Endothelial cell of umbilical vein (primary cell): ENCODE measurements at places on chromosomes 1 and 21.

- no peak for DNase-seq
Measured at GRCh38 chr1:223479718-223480425, 86.7 kb downstream of the CCDC185 start.

DNA sequence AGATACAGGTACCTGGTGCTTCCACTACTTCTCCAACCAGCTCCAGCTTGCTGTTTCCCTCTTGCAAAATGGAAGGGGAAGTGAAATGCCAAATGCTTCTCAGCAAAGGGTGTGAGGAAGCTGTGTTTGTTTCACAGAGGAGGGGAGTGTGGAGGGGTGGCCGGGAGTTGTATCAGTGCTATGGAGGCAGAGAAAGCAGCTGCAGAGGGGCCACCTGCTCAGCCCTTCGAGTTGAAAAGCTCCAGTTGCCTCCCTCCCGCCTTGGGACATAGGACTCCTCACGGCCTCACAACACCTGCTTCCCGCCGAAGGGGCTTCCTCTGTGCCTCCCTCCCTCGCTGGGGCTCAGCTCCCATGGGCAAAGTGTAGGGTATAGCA, 12.1 kb upstream of the LINGO4 start:
- DNase-seq, result no peak

DNA sequence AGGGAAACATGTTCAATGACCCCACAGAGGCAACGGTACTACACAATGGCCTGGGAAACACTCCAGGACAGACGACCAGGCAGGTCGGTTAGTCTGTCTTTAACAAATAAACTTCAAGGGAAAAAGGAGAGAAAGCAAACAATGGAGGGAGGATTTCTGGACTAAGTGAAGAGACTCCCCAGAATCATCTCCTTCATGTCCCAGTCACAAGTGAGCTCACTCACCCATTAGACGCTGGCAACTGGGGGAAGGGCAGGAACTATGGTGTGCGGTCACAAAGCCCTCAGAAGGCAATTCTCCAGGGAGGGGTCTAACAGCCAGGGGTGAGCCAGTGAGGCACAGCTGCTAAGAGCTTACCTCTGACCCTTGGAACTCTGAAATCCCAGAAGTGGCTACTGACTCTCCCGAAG, 55.7 kb upstream of the NADK start:
- no peak for DNase-seq

- DNase-seq, result no peak
Measured at GRCh38 chr1:118945489-118945888, 42.7 kb downstream of the TBX15 start.

GRCh38 chr1:6108937-6109614, 63.4 kb downstream of the KCNAB2 start:
- DNase-seq, result peak; percentile 39

DNA sequence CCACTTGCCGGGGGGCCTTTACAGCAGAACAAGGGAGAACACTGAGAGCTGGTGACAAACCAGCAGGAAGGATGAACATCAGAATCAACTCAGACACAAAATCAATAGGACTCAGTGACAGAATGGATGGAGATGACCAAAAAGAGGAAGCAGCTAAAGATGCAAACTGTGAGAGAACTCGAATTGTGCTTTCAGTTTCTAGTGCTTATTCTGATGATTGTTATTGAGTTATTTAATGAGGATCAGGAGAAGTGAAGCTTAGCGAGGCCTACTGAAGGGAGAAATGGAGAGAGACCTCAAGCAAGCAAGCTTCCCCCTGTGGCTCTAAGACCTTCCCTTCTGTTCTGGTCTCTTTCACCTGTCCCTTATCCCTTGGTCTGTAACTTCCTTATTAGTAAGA, 30.3 kb upstream of the TMEM125 start:
- DNase-seq, result no peak

DNA sequence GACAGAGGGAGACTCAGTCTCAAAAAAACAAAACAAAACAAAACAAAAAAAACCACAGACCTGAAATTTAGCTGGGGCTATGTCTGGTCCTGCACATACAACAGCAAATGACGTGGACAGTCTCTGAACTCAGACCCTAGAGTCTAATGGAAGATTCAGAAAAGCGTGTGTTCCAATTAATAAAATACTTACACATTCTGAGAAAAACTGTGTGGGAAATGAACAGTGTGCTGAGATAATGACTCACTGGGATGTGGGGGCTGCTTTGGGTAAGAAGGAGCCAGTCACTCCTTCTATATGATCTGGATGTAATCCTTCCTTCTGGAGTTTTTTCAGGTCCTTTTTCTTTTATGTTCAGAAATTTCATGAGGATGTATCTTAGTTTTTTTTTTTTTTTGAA, 29.4 kb downstream of the CLDN14 start:
- peak; percentile 57 for DNase-seq

GRCh38 chr1:228356897-228357680, 49.5 kb downstream of the TRIM11 start:
- DNase-seq, result no peak

DNA sequence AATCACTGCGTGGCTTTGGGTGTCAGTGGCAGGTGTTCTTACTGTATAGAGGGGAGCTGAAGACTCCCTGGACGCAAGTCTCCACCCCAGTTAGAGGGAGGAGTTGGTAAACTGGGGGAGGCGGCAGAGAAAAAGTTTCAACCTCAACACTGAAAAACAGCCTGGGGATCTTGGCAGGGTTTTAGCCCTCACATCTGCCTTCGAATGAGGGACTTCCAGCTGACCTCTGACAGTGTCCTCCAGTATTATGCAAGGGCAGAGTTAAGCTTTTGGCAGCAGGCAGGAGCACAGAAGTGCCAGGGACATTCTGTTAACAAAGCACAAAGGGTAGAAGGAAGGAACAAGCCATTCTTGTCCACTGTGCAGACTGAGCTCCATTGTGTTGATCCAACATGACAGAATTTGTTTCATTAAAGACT, 41.2 kb upstream of the RAB4A start:
- no peak for DNase-seq

- DNase-seq, result no peak
Measured at GRCh38 chr1:219227360-219228057, 53.8 kb downstream of the LYPLAL1 start.

- DNase-seq, result peak; percentile 82
Measured at GRCh38 chr1:179971563-179972496, 17.2 kb downstream of the CEP350 start.

- no peak for DNase-seq
Measured at GRCh38 chr1:47944561-47944960, 52.6 kb downstream of the TRABD2B start.

GRCh38 chr1:1013922-1014648, 788 bp downstream of the ISG15 start:
- DNase-seq, result no peak

DNA sequence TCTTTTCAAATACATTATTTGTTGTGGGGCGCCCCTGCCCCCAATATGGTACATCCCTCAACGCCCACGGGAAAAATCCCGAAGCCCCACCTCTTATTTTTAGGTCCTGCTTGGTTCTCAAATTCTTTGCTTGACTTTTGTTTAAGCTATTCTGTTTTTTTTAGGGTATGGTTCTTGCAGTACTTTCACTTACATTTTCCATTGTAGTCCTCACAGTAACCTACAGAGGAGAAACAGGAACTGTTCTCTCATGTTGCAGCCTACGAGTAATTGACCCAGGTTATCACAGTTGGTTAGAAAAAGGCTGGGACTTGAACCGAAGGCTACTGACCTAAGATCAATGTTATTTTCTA, 697 bp upstream of the C21orf91 start:
- DNase-seq, result no peak

DNA sequence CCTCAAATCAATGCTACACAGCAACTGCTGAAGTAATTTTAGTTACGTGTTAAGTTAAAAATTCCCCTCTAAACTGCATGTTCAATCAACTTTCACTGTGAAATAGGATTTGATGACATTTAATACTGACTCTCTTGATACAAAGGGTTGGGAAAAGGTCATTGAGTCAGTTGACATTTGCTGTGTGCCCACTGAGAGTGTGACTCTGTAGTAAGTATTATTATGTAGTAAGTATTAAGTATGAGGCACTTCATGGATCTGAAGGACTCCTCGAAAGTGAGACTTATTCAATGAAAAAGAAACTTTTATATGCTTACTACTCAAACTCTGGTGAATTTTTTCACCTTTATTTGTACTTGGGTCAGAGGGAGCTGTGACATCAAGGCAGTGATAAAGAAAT, 83.1 kb upstream of the S1PR1 start:
- DNase-seq, result no peak

DNA sequence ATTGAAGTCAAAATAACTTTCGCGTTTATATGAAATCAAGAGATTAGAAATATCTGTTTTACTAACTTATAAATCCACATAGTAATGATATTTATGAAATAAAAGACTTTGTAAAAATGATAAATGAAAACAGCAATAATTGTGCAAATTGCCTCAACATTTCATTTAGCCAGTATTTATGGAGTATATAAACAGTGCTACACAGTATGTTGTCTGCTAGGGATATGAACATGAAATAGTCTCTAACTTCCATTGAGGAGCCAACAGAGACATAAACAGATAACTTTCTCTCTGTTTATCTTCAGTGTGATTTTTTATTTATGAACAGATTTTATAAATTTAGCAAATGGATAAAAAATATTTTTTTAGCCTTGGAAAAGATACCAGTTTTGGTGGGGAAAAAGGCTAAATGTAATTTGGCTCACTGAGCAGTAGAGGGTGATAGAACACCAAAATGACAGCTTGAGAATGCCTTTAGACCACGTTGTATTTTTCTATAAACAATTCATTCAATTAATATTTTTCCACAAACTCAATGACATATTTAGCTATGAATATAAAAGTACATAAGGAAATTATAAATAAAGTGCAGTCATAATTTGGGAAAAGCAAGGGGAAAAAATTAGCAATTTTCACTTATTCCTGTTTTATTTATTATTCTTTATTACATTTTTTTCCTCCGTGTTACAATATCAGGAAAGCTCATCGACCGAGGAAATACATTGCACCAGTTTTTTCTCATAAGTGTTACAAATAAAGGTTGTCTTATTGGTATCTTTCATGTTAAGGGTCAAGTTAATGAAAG, 47.5 kb upstream of the EEIG2 start:
- peak; percentile 39 for DNase-seq

- DNase-seq, result no peak
Measured at GRCh38 chr1:77940921-77941570, 37.8 kb downstream of the FUBP1 start.

- no peak for DNase-seq
Measured at GRCh38 chr1:116115476-116116439, 4.6 kb downstream of the MAB21L3 start.

- no peak for DNase-seq
Measured at GRCh38 chr1:217431395-217431794, 199.5 kb downstream of the GPATCH2 start.

DNA sequence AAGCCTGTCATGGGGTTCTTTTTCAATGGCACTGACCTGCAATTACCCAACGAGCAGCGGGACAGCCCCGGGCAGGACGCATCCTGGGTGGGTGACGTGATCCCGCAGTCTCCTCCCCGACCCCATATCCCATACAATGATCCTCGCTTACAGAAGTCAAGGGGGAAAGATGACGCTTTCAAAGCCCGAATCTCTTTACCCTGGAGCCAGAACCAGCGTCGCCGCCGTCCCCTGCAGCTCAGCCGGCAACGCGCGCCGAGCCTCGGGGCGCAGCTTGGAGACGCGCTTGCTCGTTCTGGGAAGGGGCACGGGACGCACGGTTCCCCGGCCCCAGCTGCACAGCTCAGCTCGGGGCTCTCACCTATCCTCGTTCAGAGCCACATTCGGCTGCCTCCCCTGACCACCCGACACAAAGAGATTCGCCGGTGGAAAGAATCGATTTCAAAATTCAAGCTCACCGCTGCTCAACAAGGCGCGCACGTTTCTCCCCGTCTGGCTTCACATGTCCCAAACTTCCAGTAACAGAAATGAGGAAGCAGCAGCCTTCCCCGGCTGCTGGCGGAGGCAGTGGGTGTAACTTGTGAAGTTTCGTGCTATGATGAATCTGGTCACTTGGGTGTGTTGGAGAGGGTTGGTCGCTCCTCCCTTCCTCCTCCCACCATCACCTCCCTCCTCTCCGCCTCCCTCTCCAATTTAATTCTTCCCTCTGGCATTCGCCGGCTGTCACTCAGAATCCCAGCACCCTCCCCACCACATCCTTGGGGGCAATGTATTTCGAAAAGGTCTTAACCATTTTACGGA, at the start of gene TIAM1:
TSS of gene TIAM1 (minus strand) at position 582 of the 801 bp plus-strand sequence. CDS start 77,289 bp downstream, outside the sequence.
- DNase-seq, result no peak

- DNase-seq, result no peak
Measured at GRCh38 chr1:229229137-229229720, 41.7 kb upstream of the RAB4A start.

DNA sequence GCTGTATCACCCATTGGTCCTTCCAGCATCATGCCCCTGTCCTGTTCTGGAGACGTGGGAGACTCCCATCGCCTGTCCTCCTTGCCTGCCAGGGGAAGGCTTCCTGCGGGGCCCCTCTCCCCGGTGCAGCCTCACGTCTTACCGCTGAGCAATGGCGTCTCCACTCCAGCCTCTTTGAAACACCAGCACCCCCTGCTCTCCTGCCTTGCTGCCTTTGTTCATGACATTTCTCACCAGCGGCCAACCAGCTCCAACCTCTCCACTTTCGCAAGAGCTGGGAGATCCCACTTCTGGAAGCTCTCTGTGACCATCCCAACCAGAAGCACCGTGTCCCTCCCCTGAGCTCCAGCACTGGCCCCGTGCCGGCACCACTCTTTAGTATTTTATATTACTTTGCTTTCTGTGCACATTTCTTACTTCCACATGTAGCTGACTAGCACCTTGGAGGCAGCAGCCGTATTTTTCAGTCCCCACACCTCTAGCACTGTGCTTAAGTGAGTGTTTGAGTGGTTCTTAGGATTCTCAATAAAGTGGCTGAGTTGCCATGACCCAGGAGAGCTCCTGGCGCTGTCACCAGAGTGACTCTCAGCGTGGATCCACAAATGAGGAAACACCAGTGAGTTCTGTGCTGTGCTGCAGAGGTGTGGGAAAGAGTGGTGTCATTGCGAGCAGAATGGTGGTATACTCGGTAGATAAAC, 83.5 kb downstream of the ATP5PO start:
- no peak for DNase-seq

GRCh38 chr1:28066393-28067154, 21.8 kb downstream of the EYA3 start:
- peak; percentile 66 for DNase-seq

DNA sequence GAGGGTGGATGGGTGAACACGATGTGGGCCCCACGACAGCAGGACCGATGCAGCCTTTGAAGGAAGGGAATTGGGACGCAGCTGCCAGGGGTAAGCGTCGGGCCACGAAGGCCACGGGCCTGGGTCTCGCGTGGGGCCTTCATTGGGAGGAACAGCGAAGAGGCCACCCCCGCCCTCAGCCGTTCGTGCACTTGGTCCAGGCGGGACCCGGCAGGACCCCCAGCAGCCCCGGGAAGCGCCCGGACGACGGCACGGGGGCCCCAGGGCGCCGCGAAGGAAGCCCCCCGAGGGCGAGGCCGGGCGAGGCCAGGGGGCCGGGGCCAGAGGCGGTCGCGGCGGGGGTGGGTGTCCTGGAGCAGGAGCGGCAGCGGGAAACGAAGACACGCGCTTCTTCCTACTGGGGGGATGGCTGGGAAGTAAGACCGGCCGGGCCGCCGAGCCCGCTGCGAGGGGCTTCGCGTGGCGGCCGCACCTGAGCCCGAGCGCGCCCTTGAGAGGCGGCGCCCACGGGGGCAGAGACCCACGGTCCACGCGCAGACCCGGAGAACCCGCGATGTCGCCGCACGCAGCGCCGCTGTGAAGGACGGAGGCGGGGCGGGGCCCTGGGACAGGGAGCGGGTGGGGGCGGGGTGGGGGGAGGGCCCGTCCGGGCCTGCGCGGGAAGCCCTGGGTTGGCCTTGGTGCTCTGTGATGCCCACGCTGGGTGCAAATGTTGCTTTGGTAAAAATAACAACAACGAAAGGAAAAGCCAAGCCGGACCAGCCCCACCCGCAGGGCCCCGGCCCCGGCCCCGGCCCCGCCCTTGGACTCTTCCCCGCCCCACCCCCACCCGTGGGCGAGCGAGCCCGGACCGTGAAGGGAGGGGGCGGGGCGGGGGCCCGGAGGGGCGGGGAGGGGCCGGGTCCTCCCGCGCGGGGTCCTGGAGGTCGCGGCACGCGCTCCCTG, 56.0 kb upstream of the ADARB1 start:
- DNase-seq, result no peak
